ENCODE measurements at places on chromosomes 6 and 20.

- peak; percentile 3 for DNase-seq
These were observed 991.0 kb downstream of the KIF16B start for GRCh38 chr20:15582146-15582760.

DNA sequence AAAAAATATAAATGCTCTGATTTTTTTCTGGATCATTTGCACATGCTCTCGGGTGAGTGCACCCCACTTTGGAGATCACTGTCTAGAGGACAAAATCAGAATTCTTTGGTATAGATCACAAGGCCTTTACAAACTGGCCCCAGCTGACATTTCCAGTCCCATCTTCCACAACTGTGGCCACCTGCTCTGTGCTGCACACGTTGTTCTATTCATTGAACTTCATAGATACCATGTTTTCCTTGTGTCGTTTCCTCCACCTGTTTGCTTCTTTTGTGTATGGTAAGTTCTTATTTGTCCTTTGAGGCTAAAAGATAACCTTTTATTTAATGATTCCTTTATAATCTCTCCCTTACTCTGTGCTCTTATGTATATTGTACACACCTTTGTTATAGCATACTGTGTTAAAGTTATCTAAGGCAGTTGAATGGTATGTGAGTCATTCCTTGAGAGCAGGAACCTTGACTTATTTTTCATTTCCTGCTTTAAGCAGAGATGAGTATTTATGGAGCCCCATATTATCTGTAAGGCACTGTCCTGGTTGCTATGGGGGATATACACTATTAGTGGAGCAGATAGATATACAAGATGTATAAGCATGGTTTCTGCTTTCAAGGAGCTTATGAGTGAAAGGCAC lies 12.0 kb upstream of the SLC17A5 start:
- DNase-seq = no peak

DNA sequence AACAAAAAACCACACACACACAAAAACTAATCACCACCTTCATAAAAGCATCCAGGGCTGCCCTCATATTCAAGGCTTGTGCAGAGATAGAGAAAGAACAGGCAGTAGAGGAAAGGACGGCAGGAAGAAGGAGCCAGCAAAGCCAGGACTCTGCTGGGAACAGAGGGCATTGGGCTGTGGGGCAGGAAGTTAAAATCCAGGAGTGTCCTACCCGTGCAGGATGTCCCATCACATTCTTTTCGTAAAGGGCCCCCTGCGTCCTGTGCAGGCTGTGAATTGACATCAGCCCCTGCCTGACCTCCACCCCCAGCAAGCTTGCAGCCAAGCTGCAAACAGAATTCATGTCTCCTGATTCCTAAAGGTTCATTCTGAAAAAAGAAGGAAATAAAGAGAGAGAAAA lies 96.4 kb upstream of the AKAP12 start:
- no peak for DNase-seq

DNA sequence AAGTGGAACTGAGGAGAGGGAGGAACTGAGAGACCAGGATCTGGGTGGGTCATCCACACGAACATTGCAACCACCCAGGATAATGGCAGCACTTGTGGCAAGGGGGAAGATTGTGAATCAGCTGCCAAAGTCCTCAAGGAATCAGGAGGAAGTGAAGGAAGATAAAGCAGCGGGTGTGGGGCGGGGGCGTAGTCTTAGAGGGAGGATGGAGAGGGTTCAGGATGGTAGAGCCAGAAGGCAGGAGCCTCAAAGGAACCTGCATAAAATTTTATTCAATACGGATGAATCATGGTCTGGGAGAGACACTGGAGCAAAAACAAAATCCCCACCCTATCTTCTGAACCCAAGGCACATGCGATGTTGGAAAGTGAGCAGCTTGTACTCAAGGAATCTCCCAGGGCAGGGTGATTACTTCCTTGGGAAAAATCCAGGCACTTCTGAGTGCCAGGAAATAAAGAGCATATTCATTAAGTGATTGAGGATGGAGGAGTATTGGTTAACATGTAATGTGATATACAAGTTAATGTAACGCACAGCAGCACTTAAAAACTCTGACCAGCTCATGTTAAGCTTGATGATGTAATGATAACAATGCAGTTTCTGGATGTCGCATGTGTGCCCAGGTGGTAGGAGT lies 82.0 kb upstream of the B3GAT2 start:
- DNase-seq = no peak

GRCh38 chr6:113859349-113860180 lies 2.4 kb downstream of the MARCKS start:
- no peak for DNase-seq

GRCh38 chr6:142182004-142182403 lies 34.9 kb downstream of the VTA1 start:
- DNase-seq = no peak

- DNase-seq = peak; percentile 56
These were observed 148.7 kb downstream of the PRL start for GRCh38 chr6:22147921-22148776.

DNA sequence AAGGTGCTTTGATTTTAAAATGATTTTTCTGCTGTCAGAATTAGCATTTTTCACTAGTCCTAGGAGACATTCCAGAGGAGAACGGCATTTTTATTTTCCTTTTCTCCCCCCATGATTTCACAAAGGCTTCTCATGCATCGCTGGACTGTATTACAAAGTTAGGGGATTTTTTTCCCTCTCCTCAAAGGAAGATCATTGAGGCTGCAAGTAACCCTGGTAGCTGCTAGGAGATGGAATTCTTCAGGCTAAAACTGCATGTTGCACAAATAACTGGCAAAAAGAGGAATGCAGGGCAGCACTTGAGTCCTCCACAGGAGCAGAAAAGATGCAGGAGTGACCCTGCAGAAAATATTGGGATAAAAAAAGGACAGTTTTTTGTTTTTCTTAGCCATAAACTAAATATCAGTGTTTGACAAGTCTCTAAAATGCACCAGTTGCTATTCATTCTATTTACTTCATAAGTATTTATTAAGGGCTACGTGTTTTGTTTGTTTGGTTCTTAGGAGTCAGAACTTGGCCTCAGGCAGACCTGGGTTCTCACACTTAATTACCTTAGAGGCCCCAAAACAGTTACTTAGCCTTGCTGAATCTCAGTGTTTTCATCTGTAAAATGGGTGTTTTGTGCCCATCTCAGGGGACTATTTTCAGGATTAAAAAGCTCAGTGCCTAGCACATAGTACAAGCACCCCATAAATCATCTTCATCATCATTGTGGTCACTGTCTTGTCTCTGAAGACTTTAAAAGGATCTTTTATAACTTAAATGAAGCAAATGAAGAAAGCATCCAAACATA lies 144.5 kb upstream of the ID4 start:
- no peak for DNase-seq

- DNase-seq = no peak
These were observed 1.4 kb downstream of the NRN1 start for GRCh38 chr6:6005051-6006005.

- DNase-seq = no peak
These were observed 7.4 kb upstream of the TRIM39 start for GRCh38 chr6:30319146-30319835.

- DNase-seq = no peak
These were observed 4.1 kb upstream of the LBP start for GRCh38 chr20:38342216-38342615.
